ENCODE measurements at places on chromosomes 4 and X.

- DNase-seq: no peak
Observed at GRCh38 chr4:144302704-144303536, 162.4 kb upstream of the GYPA start.

DNA sequence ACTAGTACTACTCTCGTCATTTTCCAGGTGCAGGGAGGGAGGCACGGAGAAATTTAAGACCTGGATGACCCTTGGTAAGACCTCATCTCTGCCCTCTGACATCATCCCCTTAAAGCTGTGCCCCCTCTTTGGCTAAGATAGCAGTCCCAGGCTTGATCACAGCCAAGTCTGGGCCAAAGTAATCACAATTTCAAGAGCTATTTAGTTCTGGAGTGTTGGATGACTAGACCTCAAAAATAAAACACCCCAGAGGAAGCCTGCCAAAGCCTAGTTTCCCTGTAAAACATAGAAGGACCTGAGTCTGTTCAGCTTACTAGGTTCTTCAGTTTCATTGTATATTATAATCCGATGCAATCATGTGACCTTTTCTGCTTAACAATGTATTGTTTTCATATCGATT is 144.6 kb upstream of the ARHGEF9 start:
- no peak for DNase-seq

GRCh38 chr4:69708211-69708610 is 52.2 kb downstream of the SULT1B1 start:
- DNase-seq: no peak

DNA sequence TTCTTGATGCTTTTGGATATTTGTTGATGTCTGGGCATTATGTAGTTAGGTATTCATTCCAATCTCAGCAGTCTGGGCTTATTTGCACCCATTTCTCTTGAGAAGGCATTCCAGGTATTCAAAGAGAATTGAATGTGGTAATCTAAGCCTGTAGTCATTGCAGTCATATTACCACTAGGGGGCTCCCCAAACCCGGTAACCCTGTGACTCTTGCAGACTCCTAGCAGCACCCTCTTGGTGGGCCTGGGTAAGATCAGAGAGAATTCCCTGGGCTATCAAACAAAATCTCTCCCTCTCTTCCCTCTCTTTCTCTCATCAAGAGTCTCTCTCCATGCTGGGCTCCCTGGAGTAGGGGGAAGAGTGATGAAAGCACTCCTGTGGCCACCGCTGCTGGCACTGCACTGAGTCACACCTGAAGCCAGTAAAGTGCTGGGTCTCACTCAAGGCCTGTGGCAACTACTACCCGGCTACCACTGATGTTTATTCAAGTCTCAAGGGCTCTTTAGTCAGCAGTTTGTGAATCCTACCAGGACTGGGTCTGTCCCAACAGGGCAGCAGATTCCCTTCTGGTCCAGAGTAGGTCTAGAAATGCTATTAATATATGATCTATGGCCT is 187.7 kb upstream of the NUDT10 start:
- DNase-seq: peak; percentile 24

DNA sequence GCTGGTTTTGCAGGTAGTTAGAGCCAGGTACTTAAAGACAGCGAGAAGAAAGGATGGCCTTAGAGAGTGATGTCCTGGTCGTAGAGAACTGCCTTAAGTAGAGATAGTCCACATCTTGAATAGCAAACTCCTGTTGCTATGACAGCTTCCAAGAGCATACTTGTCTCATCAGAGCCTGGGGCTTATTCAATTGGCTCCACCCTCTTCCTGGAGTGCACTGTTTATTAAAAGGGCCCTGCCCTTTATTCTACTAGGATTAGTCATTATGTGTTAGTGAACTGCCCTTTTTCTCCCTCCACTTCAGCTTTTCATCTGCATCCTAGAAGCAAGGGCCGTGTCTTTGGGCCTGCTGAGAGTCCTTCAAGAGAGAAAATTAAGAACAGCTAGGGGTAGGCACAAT is 94.5 kb upstream of the EOLA2 start:
- DNase-seq: no peak

- no peak for DNase-seq
Observed at GRCh38 chr4:138773321-138773720, 242.3 kb upstream of the NOCT start.

GRCh38 chrX:701673-702072 is 71.1 kb downstream of the SHOX start:
- no peak for DNase-seq

DNA sequence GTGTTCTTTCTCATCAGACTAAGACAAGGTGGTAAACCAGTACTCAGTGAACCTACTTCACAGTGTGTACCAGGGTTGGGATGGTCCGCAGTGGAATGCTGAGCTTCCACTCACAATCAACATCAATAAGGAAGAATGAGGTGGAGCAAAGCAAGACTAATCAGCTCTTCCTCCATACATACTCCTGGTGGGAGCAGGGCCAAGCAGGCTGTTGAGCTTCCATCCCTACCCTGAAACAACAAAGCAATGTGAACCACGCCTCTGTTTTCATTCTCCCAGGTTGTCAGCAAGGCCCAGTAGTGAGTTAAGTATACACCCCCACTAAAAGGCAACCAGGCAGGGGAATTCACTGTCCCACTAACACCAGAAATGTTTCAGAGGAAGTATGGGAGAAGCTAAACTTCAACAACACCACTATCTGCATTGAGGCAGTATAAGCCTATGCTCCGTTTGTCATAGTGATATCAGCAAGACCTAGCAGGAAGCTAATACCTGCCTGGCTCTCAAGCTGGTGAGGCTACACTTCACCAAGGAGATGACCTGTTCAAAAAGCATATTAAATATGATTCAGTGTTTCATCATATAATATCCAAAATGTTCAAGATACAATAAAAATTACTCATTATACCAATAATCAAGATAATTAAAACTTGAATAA is 109.5 kb downstream of the DDX60 start:
- no peak for DNase-seq

GRCh38 chr4:36771411-36772153 is 473.0 kb upstream of the NWD2 start:
- DNase-seq: no peak

DNA sequence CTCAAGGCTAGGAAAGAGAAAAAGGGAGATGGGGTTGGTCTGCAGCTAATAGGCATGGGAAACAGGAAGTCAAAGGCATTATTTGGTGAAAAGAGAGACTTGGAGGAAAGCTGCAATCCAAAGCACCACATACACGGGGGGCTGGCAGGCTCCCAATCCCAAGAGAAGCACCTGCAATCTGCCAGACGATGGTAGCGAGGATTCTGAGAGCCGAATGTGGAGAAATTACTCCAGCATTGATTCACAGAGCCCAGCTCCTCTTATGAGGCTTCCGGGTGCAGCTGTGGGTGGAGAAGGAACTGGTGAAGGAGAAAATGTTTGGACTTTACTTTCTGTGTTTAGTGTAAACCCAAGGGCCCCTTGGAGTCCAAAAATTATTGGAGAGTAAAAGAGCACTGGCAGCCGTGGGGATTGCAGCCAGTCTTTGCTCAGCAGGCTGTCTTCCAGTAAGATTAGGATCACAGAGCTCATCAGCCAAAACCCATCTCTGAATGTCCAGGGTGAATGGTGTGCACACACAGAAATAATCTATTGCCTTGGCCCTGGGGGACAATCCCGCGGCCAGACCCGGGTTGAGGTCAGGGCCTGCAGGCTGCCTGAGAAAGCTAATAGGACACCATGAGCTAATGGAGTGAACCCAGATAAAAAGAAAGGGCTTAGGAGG is 197.6 kb downstream of the KIT start:
- no peak for DNase-seq

GRCh38 chr4:53788011-53788410 is 196.7 kb upstream of the LNX1 start:
- DNase-seq: no peak

GRCh38 chrX:21733705-21734104 is 24.2 kb downstream of the SMPX start:
- no peak for DNase-seq

DNA sequence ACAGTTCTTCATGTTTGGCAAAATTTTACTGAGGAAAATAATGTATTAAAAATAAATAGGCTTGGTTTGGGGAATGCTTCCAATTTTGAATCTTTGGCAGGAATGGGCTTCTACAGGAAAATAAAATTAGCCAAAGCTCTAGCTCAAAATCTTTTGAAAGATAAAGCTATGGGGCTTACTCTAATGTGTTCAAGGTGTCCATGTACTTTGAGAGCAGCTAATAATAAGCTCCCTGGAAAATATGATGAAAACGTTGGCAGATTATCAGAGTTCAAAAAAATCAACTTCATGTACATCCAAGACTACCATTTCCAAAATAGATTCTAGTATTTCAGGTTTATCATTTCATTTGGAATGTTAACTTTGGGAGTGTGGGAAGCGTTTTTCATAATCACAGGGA is 158.4 kb downstream of the EMCN start:
- no peak for DNase-seq

- DNase-seq: no peak
Observed at GRCh38 chr4:154960476-154960875, 179.4 kb downstream of the RBM46 start.

DNA sequence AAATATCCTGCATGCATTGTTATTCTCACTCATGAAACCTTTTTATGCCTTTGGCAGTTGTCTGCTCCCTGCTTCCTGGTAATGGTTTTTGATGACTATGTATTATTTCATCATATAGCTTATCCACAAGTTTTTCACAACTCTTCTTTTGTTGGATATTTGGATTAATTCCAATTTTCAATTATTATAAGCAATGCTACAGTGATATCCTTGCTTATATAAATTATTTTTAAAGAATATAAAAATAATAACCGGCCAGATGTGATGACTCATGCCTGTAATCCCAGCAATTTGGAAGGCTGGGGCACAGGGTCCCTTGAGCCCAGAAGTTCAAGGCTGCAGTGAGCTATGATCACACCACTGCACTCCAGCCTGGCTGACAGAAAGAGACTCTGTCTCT is 47.0 kb downstream of the ASIC5 start:
- no peak for DNase-seq

DNA sequence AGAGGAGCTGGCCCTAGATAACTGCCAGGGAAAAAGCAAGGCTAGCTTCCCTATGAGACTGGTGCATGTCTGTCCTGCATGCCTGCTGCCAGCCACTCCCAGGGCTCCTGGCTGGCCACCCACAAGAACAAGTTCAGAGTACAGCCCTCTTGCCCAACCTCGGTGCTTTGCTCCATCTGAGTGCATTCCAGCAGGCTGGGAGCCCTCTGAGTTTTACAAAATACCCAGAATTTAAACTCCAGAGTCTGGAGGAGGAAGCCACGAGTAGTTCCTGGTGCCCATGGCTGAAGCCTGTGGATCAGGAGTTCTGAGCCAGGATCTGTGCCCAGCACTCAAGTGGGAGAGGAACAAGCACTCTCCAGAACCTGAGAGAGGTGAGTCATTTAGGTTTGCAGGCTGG is 111.6 kb downstream of the MAGEE2 start:
- no peak for DNase-seq

GRCh38 chrX:31656013-31656412 is 584.2 kb upstream of the FTHL17 start:
- no peak for DNase-seq

DNA sequence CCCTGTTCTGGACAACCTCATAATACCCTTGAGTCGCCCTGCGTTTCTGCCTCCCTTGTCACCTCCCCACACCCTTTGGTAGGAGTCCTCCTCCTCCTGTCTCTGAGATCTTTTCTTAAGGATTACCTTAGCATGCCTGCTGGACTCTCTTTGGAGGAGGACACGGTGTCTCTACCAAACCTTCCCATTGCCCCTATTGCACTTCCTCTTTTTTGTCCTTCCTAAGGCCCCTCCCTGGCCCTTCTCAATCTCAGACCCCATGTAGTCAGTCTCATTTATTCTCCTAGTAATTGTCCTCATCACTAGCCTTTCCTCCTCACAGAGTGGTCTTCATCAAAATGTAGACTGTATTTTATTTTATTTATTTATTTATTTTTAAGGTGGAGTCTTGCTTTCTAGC is 335.0 kb upstream of the SFRP2 start:
- DNase-seq: no peak

- no peak for DNase-seq
Observed at GRCh38 chr4:74030285-74030684, 8.2 kb downstream of the CXCL3 start.

DNA sequence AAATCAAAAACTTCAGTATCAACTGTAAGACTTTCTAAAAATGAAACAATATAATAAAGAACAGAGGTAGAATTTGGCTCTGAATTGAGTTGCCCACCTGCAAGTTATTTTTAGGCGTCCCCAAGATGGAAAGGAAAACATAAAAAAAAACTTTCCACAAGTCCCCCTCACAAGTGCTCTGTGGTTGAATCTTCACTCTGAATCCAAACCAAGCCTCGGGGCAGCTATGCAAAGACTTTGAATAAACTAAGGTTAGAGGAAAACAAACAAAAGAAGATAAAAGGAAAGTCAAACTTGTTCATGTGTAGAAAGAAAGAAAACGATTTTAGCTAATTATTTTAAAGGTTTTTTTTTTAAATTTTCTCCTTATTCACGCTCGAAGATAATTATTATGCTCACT is 372.4 kb upstream of the SLIT2 start:
- DNase-seq: no peak

- DNase-seq: no peak
Observed at GRCh38 chr4:40575846-40576245, 53.8 kb downstream of the RBM47 start.

DNA sequence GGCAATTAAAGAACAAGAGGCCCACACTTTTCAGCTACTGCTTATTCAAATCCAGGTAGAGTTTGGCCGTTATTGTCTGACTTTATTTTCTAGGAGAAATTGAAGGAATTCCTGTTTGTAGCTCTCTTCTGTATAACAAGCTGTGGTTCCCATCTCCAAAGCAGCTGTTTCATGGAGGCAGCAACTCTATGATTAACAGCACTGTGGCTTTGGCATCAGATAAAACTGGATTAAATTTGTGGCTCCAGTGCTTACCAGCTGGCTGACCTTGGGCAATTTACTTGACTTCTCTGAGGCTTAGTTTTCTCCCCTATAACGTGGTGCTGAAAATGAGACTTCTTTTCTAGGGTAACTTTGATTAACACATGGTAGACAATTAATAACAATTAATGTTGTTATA is 28.1 kb downstream of the SLC30A9 start:
- no peak for DNase-seq

DNA sequence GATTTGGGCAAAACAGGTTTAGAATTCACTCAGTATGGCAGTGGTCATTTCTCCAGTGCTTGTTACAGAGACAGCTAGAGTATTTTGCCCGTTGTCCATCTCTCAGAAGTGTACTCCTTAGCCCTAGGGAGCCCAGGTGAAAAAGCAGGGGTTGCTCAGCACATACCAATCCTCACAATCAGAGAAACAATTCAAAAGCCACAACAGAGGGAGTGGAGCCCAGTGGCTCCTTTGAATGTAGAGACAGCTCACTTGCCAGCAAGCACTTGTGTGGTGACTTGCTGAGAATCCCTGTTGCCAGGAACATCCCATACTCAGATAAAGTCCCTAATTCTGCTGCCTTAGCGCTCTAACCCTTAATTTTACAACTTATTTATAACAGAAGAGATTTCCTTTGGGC is 1488.3 kb downstream of the RPA4 start:
- DNase-seq: no peak

- no peak for DNase-seq
Observed at GRCh38 chr4:98518559-98519267, 139.7 kb downstream of the TSPAN5 start.

- DNase-seq: no peak
Observed at GRCh38 chr4:160709546-160709945, 1454.3 kb downstream of the FSTL5 start.

- DNase-seq: no peak
Observed at GRCh38 chr4:176818531-176818930, 25.8 kb upstream of the VEGFC start.

Data from CD4-positive, alpha-beta T cell treated with Interleukin-10 for 1 hour (primary cell).